Suppressor macrophage treated with lipopolysaccharide for 1 hour (primary cell): ENCODE measurements at places on chromosomes 12 and 14.

DNA sequence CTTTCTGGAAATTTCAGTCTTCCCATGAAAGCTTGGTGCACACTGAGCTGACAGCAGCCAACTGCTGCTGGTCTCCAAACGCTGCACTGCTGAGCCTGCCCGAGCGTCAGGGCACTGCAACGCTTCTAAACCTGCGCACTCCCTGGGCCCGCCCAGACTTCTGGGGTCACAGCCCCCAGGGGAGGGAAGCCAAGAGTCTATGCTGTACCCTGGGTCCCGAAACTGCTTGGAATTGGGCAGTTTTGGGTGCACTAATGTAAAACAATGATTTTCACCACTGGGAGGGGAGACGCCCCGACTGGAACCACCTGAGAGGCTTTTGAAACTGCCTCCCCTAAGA is 32.0 kb downstream of the CCDC92 start:
- DNase-seq: no peak

GRCh38 chr12:62601765-62602164 is 135.1 kb downstream of the MON2 start:
- DNase-seq: no peak

- DNase-seq: no peak
Observed at GRCh38 chr14:97097296-97097695, 300.1 kb downstream of the VRK1 start.

GRCh38 chr14:52906141-52906601 is 44.7 kb downstream of the FERMT2 start:
- DNase-seq: peak; percentile 30

- DNase-seq: no peak
Observed at GRCh38 chr12:49658276-49658675, 34.9 kb downstream of the PRPF40B start.

DNA sequence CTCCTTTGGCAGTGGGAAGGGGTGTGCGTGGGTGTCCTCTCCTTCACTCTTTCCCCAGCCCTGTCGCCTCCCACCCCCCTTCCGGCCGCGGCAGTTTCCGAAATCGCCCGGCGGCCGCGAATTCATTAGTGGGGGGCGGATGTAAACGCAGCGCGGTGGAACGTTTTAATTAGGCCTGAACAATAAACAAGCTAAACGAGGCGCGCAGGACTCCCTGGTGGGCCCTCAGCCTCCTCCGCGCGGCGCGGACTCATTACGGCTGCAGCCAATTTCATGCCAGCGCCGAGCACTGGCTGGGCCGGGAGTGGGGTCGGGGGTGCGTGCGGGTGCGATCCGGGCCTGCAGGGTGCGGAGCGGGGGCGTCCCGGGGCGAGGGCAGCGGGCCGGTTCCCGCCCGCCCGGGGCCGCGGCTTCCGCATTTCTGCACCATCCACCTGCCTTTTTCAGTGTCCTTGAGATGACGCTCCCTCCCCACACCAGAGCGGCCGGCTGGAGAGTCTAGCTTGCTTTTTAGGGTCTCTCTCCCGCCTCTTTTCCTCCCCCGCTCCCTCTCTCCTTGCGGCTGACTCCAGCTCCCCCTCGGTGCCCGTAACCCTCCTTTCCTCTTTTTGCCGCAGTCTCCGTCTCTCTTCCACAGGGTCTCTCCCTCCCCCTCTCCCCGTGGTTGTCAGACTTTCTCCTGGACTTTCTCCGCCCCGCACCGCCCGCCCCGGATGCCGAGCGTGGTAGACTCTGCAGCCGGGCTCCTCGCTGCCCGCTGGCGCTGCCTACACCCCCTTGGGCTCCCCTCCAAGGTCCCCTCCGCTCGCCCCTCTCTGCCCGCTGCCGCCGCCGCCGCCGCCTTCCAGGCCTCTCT is at the start of gene CISTR:
CISTR (minus strand) TSS at position 644 of the 856 bp plus-strand sequence.
- peak; percentile 53 for DNase-seq

DNA sequence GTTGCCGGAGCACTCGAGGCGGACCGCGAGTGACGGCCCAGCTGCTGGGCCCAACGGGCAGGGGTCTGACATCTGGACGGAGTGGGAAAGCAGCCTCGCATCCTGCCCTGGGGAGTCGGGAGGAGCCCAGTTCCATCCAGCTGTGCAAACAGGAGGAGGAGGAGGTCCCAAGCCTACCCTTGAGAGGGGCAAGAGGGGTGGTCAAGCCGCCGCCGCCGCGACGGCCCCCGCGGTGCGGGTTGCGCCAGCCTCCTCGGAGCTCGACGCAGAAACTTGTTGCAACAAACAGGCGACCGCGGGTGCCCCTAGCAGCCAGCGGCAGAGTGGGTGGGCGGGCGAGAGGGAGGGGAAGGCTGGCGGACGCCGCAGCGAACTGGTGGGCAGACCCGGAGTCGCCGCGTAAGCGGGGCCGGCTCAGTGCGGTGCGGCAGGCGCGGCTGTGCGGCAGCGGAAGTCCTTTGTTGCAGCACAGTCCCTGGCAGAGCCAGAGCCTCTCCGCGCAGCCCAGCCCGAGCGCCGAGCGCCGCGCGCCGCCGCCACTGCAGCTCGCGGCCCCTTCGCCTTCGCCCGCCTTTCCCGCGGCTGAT is at the start of gene ZBTB1:
ZBTB1 (plus strand) TSS at position 461 of the 587 bp plus-strand sequence. CDS start 16,735 bp downstream, outside the sequence.
- DNase-seq: peak; percentile 91

DNA sequence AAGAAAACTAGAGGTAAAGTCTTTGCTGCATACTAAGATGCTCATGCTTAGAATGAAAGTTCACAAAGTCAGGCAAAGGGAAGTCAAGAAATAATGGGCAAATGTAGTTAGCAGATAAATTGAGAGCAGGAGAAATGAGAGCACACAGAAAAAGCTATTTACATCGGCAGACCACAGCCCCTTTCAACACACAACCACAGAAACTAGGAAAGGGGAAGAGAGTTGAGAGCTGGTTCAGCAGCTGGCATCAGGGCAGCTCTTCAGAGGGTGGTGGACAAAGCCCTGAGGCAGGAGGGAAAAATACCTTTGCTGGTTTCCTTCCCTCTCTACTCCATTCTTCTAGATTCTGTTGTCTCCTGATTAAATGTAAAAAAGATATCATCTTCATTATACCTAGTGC is 95.4 kb upstream of the ANO4 start:
- peak; percentile 48 for DNase-seq

- no peak for DNase-seq
Observed at GRCh38 chr12:62301799-62302133, 41.6 kb downstream of the USP15 start.

DNA sequence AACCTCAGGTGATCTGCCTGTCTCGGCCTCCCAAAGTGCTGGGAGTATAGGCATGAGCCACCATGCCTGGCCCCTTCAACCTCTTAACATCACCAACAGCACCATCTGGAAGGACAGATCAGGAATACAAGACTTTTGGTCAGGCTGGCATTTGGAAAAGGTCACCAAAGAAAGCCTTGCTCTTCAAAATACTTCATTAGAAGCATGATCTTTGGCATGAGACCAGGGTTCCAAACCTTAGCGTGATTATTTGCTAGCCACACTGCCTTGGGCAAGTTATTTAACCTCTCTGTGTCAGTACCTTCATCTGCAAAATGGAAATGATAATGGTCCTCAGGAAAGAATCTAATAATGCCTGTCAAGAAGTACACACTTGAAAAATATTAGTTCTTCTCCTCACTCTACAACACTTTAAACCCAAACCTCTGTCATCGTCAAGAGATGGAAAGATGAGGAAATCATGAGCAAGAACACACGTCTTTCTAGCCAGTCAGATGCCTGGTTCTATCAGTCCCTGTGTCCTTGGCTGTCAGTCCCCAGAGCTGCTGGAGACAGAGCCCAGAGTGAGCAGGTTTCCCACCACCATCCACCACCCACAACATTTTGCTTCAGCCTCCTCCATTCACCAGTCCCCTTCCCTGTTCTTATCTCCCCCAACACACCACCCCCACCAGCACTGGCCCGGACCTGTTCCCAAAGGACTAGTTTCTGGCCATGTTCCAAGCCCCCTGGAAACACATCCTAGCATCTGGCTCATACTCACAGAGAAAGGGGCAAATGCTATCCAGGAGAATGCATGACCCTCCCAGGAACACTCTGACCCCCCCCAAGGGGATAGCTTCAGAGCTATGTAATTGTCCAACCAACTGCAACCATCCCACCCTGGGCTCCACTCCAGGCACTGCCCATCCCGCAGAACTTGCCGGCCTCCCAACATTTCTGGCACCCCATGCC is 2.0 kb downstream of the ADCY6 start:
- no peak for DNase-seq

DNA sequence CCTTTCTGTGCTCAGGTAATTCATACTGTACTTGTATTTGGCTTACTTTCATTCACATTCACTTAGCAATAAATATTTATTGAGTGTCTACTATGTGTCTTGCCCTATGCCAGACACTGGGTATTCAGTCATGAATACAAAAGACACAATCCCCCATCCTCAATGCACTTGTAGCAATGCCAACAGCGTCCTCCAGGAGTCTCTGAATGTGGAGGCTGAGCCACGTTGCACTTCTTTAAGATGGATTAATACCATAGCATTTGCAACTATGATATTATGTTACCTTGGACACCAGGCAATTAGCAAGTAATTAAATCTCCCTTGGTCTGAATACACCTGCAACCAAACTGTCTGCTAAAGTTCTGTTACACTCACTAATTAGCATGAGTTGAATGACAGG is 58.8 kb downstream of the OTX2 start:
- DNase-seq: no peak
